Activated CD8-positive, alpha-beta memory T cell treated with anti-CD3 and anti-CD28 coated beads for 36 hours (primary cell): ENCODE measurements at places on chromosomes 6 and 20. TPM values are rescaled to one million over a fixed set of nuclear protein-coding genes. Genes with fewer than 3 reads are reported as not detected.

TDRD6 gene
- not detected for total RNA-seq

LY6G5C gene
- 3.5 TPM for total RNA-seq

HCRTR2 gene
- total RNA-seq = not detected

FAXC gene
- total RNA-seq = 0.10 TPM

FUT9 gene
- total RNA-seq = not detected

IPCEF1 gene
- total RNA-seq = 13.0 TPM
